Temporal lobe (tissue), 4 donors: ENCODE measurements at places on chromosomes 3 and 15. TPM values are rescaled to one million over a fixed set of nuclear protein-coding genes. Genes with fewer than 3 reads are reported as not detected.

The FANCD2OS gene
- total RNA-seq = not detected

The ERICH6 gene
- total RNA-seq = 0.25 TPM

The RASGRP1 gene
- total RNA-seq = 12.5 TPM

The SLC22A14 gene
- total RNA-seq = 0.25 TPM

The HDGFL3 gene
- 119 TPM for total RNA-seq

The RPP25 gene
- 4.2 TPM for total RNA-seq

The KLHL40 gene
- not detected for total RNA-seq

The PLCH1 gene
- total RNA-seq = 12.0 TPM

The TMEM62 gene
- total RNA-seq = 37.4 TPM

The LYSMD4 gene
- 14.8 TPM for total RNA-seq

The ZNF774 gene
- 6.9 TPM for total RNA-seq

The ZNF35 gene
- total RNA-seq = 17.7 TPM

The KPNA1 gene
- total RNA-seq = 43.5 TPM

The EFCC1 gene
- total RNA-seq = 0.25 TPM

The WDR72 gene
- under 0.01 TPM for total RNA-seq

The SLC27A2 gene
- 3.0 TPM for total RNA-seq

The SCAMP5 gene
- 49.2 TPM for total RNA-seq

The USP13 gene
- total RNA-seq = 11.1 TPM

The SLC2A2 gene
- not detected for total RNA-seq

The LRTM1 gene
- not detected for total RNA-seq

The ZDHHC19 gene
- total RNA-seq = not detected

The P2RY1 gene
- 11.6 TPM for total RNA-seq

The KCNMB2 gene
- 9.8 TPM for total RNA-seq

The SEMA3B gene
- total RNA-seq = 3.2 TPM

The RGMA gene
- total RNA-seq = 16.2 TPM

The GPR62 gene
- 0.25 TPM for total RNA-seq

The CDHR4 gene
- under 0.01 TPM for total RNA-seq

The LRRC2 gene
- 2.5 TPM for total RNA-seq

The TRIM42 gene
- total RNA-seq = not detected

The SAMMSON gene
- not detected for total RNA-seq

The C3orf20 gene
- total RNA-seq = not detected

The RASGRF1 gene
- 3.7 TPM for total RNA-seq

The TLR9 gene
- total RNA-seq = not detected

The SMAD6 gene
- total RNA-seq = 1.7 TPM

The ZNF80 gene
- total RNA-seq = not detected

The SEMA5B gene
- 17.2 TPM for total RNA-seq

The WDR73 gene
- total RNA-seq = 23.1 TPM

The CD86 gene
- total RNA-seq = 1.2 TPM

The EPB42 gene
- total RNA-seq = 1.2 TPM

The PPP1R14D gene
- total RNA-seq = not detected

The SH2D7 gene
- not detected for total RNA-seq

The CYP11A1 gene
- not detected for total RNA-seq

The MYL3 gene
- total RNA-seq = 0.49 TPM

The TNNC1 gene
- total RNA-seq = 0.49 TPM

The CCR8 gene
- total RNA-seq = not detected

The NDUFB4 gene
- 25.8 TPM for total RNA-seq

The MAGEF1 gene
- 32.0 TPM for total RNA-seq

The MB21D2 gene
- total RNA-seq = 45.5 TPM
